Right renal cortex interstitium (tissue), 3 donors: ENCODE measurements at places on chromosomes 12 and 14. TPM values are rescaled to one million over a fixed set of nuclear protein-coding genes. Genes with fewer than 3 reads are reported as not detected.

- no peak for DNase-seq
These were observed 129.5 kb upstream of the PZP start for GRCh38 chr12:9337656-9338055.

GRCh38 chr14:100122481-100123223, 36.8 kb downstream of the DEGS2 start:
- no peak for DNase-seq

GRCh38 chr12:113758165-113758924, 207.8 kb downstream of the RBM19 start:
- no peak for DNase-seq

DNA sequence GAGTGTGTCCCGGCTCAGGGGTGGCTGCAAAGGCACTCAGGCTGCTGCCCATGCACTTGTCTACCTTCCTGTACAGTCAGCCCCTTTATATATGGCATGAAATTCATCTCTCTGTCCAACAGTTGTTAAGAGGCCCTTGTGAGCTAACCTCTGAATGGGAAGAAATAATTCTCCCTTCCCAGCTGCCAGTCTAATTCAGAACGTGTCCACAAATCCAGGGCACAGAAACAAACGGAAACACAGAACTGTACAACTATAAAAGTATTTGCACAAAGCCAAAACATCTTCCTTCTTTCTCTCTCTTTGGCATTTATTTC, 849 bp downstream of the KRT5 start:
- DNase-seq, result no peak

DNA sequence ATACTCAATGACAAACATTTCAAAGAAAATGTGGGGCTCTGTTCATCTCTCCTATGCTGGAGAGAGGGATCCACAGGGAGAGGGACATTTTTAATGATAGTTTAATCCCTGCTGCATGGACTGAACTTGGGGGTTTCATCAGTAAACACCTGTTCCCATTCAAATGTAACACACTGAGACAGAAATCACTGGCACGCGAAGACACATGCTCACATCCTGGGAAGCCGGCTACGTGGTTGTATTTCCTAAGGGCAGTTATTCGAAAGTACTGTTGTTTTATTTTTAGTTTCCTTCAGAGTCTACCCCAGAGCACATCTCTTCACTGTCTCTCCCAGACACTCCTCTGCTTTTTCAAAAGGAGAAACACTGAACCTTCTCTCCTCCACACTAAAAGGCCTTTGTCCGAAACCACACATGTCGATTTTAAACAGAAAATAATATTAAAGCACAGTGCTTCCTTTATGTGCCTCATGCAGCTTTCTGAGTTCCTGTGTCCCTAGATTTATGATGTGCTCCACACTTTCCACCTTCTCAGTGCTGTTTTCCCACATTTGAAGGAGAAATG, 52.8 kb downstream of the PTHLH start:
- no peak for DNase-seq

DNA sequence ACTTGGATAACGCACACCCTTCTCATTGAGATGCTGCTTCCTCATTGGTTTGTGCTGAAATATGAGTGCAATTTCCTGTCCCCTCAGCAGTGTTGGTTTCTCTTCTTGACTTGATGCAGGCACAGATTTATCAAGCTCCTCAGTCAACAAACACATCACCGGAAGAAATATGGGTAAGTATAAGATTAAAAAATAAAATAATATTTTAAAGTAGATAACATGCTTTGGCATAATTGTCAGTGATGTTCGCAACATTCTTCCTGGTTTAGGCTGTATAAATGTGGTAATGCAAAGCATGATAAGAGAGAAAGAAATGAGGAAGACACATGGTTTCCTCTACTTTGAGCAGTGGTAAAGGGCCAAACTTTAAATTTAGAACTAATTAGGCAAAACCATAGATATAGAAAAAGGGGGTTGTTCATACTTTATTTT, at the start of gene GPR65:
Gene GPR65, plus strand, starts transcription at position 86 of the 432 bp plus-strand sequence. CDS start 5,713 bp downstream, outside the sequence.
- DNase-seq, result no peak

DNA sequence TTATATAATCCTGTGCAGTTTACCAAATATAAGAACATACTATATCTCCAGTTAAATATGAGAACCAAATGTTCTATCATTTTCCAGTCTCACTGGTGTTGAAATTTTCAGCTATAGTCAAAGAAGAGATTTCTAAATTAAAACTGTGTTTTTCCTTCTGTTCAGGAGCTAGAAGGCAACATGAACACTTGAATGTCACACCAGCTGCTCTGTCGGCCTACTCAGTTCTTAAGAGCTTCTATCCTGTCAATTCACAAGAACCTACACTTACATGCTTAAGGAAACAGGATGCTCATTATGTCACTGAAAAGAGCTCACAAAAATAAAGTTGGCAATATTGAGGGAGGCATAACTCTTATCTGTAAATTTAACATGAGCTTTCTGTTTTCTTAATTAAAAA, 43.1 kb downstream of the ATP2B1 start:
- no peak for DNase-seq

The NINJ2 gene
- 1.6 TPM for polyA plus RNA-seq

- DNase-seq, result no peak
These were observed 103.3 kb downstream of the ADCK1 start for GRCh38 chr14:77903221-77903620.

The SIRT4 gene
- polyA plus RNA-seq, result 4.2 TPM

The KCNC2 gene
- 0.55 TPM for polyA plus RNA-seq

The NDRG2 gene
- polyA plus RNA-seq, result 164 TPM

DNA sequence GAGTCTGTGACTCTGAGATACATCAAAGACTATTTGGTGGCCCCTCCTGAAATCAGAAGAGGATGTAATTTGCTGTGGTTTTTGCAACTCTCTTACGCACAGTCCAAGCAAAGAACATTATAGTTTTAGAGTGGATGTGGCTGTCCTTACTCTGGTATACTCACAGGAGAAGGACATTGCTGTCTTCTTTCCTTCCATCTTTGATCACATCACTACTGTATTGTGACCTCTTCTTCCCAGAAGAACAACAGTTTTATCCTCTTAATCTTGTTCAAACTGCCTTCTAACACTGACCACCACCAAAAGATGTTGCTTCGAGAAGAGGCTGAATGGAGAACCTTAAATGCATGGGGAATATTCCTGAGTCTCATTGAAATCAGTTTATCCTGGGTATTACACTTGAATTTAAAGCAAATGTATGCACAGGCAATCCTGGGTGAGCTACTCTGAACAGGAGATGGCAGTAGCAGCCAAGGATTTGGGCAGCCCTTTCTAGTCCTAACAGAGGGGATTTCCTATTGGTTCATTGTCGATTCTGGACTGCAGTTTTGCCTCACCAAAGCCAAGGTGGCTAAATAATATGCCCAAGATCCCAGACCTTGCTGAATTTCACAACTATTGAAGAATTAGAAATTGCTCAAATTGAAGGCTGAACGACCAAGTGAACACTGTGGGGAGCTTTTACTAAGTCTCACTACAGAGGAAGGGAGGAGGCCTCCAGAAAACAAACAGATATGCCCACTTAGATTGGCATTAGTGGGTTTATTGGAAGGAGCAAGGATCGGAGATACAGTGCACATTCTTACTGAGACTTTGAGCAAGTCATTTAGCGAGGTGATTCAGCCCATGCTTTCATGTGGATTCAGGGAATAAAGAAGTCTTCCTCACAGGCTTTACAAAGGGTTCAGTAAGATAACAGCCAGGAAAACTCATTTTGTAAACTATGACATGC, 282.8 kb downstream of the PAWR start:
- DNase-seq, result peak; percentile 36
